ENCODE measurements at places on chromosomes 7 and 10.

DNA sequence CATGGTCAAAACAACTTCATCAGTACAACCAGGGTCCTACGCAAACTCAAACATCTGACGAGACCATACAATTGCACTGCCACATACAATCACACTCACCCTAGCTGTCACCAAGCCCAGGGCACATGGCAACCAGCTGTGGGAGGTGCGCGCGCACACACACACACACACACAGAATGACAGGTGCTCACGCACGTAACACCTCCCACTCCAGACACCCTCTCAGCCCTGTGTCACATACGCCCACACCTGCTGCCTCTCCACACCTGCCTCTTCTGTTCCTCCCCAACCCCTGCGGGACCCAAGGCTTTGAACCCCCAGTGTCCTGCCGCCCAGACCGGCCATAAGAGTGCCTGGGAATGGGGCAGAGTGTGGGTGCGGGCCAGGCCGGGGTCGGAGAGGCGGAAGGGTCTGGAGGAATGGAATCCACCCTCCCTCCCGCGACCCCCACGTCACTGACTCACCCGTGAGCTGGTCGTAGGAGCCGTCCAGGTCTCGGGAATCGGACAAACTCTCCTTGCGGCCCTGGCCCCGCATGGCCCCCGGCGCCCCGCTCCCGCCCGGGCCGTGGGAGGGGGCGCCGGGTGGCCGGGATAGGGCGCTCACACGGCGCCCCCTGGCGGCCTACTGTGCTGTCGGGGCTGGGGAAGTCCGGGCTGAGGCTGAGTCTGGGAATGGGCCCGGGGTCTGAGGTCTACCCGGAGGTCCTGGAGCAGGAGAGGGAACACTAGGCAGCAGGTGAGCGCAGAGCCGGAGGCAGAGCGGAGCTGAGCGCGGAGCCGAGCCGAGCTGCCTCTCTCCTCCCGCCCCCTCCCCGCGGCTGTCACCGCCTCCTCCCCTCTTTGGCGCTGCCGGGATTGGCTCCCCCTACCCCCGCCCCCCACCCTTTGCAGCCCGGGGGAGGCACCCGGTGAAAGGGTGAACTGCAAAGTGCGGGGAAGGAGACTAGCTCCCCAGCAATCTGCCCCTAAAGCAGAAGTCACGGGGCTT is at the start of gene KCNIP2:
KCNIP2 (minus strand) TSS at position 769 of the 990 bp plus-strand sequence; CDS start at position 537, 232 bp downstream.
- no peak for DNase-seq

GRCh38 chr7:157690058-157690832 is 353.4 kb downstream of the DNAJB6 start:
- no peak for DNase-seq

GRCh38 chr7:155815332-155816191 is 3.3 kb upstream of the SHH start:
- no peak for DNase-seq

GRCh38 chr7:26460351-26461085 is 168.9 kb downstream of the SNX10 start:
- no peak for DNase-seq

GRCh38 chr7:73850781-73851207 is 8.5 kb upstream of the METTL27 start:
- DNase-seq, result no peak

- no peak for DNase-seq
These were observed 38.0 kb downstream of the ZNRF2 start for GRCh38 chr7:30322271-30323005.

DNA sequence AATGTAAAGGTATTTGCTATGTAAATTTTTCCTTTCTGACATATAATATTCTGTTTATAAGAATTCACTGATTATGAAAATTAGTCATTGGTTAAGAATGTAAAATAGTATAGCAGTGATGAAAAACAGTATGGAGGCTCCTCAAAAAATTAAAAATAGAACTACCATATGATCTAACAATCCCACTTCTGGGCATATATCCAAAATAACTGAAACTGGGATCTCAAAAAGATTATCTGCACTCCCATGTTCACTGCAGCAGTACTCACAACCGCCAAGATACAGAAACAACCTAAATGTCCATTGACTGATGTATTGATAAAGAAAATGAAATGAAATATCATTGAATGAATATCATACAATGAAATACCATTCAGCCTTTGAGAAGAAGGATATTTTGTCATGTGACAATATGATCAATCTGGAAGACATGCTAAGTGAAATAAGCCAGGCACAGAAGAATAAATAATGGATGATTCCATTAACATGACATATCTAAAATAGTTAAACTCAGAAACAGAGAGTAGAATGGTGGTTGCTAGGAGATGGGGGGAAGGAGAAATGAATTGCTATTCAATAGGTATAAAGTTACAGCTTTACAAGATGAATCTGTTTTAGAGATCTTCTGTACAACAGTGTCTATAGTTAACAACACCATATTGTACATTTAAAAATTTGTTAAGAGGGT is 14.0 kb downstream of the C10orf88 start:
- DNase-seq, result no peak

- DNase-seq, result no peak
These were observed 14.1 kb upstream of the CCSER2 start for GRCh38 chr10:84314275-84314674.

DNA sequence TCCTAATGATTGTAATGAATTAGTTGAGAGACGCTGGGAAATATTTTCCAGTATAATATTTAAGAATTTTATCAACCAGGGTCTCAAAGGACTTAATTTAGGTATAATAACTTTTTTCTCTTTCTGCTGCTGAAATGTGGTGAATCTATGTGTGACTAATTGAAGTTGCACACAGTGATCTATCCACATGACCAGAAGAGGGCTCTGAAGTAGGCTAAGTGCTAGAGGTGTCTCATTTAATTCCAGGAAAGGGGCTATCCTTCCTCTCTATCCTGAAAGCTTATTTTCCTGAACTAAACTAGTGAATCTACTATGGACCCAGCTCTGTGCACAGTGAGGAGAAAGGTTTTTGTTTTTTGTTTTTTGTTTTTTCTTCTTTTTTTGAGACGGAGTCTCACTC is 294.4 kb upstream of the MYO3A start:
- DNase-seq, result no peak

DNA sequence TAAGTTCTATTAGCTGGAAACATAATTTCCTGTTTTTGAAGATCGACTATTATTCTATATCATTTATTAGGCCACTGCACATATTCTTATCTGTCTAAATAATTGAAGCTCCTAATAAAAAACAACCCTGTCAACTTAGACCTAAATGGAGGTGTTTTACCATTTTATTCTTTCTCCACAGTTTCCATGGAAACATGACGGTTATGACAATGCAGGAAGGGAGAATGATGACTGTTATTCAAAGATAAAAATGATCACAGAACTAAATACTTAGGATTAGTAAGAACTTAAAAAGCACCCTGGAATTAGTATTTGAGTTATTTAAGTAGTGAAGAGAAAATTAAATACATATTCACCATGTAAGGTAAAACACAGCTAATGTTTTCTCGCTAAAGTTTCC is 119.9 kb upstream of the DKK1 start:
- DNase-seq, result no peak

- no peak for DNase-seq
These were observed 50.4 kb downstream of the GLCCI1 start for GRCh38 chr7:8018961-8019360.

DNA sequence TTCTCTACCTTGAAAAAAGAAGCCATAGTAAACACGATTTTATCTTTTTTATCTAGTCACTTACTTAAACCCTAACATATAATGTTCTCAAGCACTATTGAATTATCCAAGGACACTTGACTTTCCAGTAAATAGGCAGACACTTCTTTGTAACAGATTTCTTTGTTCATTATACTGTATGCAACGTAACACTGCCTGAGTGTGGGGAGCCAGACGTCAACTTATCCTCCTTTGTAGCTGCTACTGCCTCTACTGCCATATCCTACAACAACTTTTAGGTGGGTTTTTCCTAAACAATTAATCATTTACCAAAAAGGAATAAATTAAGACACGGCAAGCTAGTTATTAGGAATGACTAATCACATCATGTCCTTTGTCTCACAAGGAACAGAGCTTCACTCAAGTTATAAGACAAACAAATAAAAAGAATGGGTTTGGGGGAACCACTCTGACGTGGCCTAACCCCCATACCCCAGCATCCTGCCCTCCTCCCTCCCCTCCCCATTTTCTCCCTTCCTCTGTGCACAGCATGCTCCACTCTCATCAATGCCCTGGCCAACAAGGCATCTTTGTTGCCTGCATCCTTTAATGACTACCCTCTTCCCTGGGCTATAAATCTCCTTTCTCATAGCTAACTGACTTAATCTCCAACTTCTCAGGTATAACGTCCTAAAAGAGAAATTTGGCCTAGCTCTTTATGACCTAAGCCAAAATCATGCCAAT is 43.3 kb downstream of the DOCK4 start:
- no peak for DNase-seq

DNA sequence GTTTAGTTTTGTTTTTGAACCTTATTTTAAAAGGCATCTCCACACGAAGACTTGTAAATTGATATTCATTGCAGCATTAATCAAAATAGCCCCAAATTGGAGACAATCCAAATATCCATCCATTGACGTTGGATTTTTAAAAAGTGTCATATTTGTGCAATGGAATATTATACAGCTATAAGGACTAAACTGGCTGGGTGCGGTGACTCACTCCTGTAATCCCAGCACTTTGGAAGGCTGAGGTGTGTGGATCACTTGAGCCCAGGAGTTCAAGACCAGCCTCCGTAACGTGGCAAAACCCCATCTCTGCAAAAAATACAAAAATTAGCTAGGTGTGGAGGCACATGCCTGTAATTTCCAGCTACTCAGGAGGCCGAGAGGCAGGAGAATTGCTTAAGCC is 35.1 kb downstream of the XRCC2 start:
- no peak for DNase-seq

GRCh38 chr7:41312235-41312634 is 390.7 kb downstream of the INHBA start:
- no peak for DNase-seq

DNA sequence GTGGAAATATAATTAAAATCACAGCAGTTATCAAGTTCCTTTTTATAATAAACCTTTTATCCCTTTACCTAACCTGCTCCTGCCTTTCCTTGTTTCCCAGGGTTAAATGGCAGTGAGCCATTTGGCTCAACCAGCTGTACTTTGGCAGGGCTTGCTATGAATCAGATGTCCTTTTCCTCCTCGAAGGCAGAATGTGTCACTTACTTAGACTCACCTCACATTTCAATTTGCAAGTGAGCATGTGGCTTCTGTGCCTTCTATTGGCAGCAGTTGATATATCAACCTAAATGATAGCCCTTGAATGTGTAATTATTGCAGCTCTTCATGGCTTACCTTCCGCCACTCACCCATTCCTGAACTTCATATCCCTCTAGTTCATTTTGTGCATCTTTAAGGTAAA is 301.7 kb downstream of the CSTF2T start:
- DNase-seq, result no peak

DNA sequence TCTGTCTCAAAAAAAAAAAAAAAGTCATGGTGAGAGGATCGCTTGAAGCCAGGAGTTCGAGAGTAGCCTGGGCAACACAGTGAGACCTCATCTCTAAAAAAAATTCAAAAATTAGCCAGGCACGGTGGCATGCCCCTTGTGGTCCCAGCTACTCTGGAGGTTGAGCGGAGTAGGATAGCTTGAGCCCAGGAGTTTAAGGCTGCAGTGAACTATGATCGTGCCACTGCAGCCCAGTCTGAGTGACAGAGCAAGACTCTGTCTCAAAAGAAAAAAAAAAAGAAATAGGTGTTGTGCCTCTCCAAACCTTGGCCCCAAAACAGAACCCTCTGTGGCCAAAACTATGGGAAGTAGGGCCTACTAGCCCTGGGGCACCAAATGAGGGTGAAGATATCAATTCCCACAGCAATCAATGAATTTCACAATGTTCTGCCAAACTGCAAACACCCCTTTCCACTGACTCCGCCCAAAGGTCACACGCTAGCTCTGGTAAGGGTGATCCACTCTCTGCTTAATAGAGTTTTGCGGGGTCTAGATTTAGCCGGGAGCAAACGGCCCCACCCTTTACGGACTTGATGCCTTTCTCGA is 16.9 kb downstream of the SSC4D start:
- DNase-seq, result no peak

- DNase-seq, result no peak
These were observed 275.1 kb downstream of the DOCK4 start for GRCh38 chr7:111931016-111931517.

GRCh38 chr7:2962865-2963264 is 80.8 kb downstream of the CARD11 start:
- DNase-seq, result no peak

All from C1 segment of cervical spinal cord (tissue), 14 donors.